ENCODE measurements at places on chromosomes 2 and 18. TPM values are rescaled to one million over a fixed set of nuclear protein-coding genes. Genes with fewer than 3 reads are reported as not detected.

CYP27C1 gene
- 0.16 TPM for total RNA-seq

CCDC102B gene
- total RNA-seq = 6.1 TPM

TMEM163 gene
- total RNA-seq = 0.53 TPM

IFIH1 gene
- 32.6 TPM for total RNA-seq

LHCGR gene
- not detected for total RNA-seq

CYTIP gene
- total RNA-seq = 465 TPM

- no peak overlapping the region for H3K27ac ChIP-seq
- no peaks in the 10 kb centered on the region for H3K27me3 ChIP-seq
- H3K4me1 ChIP-seq = peaks cover 4% of the 10 kb centered on the region
- no peak overlapping the region for H3K4me3 ChIP-seq
Measured at GRCh38 chr2:74005786-74006185, 21.1 kb downstream of the TET3 start.

- no peak for DNase-seq
- H3K4me3 ChIP-seq = peak overlapping the region; percentile 88
- peak overlapping the region; percentile 67 for H3K27ac ChIP-seq
- H3K36me3 ChIP-seq = no peaks in the 10 kb centered on the region
- peaks cover 40% of the 10 kb centered on the region for H3K4me1 ChIP-seq
- no peaks in the 10 kb centered on the region for H3K27me3 ChIP-seq
Measured at GRCh38 chr2:101698844-101699754, 1.6 kb downstream of the MAP4K4 start.

DNA sequence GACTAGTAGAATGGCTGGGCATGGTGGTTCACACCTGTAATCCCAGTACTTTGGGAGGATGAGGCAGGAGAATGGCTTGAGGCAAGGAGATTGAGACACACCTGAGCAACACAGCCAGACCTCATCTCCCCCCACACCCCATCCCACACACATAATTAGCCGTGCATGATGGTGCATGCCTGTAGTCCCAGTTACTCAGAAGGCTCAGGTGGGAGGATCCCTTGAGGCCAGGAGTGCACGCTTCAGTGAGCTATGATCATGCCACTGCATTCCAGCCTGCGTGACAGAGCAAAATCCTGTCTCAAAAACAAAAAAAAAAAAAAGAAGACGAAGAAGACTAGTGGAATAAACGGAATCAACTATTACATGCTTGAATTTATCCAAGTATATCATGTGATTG, 150.0 kb downstream of the STK39 start:
- H3K4me1 ChIP-seq = no peaks in the 10 kb centered on the region
- no peak overlapping the region for H3K27ac ChIP-seq
- no peaks in the 10 kb centered on the region for H3K27me3 ChIP-seq
- no peak for DNase-seq

DNA sequence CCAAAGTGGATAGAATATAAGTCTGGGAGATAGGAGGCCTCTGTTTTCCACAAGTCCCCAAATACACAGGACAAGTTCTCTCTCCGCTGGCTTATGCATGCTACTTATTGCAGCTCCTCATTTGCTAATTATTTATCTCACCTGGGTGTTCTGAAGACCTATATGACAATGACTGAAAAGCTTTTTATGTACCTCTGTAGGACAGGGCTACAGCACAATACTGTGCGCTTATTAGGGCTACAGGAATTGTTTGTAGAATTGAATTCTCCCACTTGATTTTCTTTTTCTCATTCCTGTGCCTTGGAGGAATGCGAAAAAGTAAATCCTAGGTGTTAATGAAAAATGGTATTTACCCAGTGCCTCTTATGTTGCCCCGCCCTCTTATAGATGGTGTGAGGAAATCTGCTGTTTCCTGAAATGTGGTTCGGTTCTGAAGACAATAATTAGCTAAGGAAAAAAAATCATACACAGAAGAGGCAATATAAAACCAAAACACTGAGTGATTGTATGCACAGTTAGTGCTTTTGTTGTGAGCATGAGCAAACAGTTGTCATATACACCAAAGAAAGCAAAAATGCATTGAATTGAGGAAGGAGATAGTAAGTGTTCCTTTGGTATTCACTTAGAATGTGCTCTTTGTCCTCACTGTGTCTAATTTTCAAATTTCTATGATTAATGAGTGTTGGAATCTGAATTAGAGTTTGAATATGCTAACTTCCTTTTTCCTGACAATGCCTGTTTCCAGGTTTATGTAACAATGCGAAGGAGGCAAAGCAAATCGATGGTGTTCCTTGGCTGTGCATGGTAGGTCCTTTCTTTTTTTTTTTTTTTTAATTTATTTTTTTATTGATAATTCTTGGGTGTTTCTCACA, 78.7 kb upstream of the PNPT1 start:
- H3K27ac ChIP-seq = no peak overlapping the region
- H3K36me3 ChIP-seq = no peaks in the 10 kb centered on the region
- DNase-seq = no peak
- H3K27me3 ChIP-seq = peaks cover 2% of the 10 kb centered on the region
- no peak overlapping the region for H3K4me3 ChIP-seq

- peaks cover 21% of the 10 kb centered on the region for H3K4me1 ChIP-seq
- H3K27me3 ChIP-seq = peaks cover 13% of the 10 kb centered on the region
- no peaks in the 10 kb centered on the region for H3K36me3 ChIP-seq
- H3K4me3 ChIP-seq = no peak overlapping the region
- no peak overlapping the region for H3K27ac ChIP-seq
- no peak for DNase-seq
Measured at GRCh38 chr2:71064754-71065621, 3.5 kb upstream of the NAGK start.

GRCh38 chr18:22233266-22233665, 63.9 kb downstream of the GATA6 start:
- H3K27me3 ChIP-seq = no peaks in the 10 kb centered on the region
- H3K27ac ChIP-seq = no peak overlapping the region
- no peaks in the 10 kb centered on the region for H3K36me3 ChIP-seq
- peaks cover 3% of the 10 kb centered on the region for H3K4me1 ChIP-seq
- H3K4me3 ChIP-seq = no peak overlapping the region

DNA sequence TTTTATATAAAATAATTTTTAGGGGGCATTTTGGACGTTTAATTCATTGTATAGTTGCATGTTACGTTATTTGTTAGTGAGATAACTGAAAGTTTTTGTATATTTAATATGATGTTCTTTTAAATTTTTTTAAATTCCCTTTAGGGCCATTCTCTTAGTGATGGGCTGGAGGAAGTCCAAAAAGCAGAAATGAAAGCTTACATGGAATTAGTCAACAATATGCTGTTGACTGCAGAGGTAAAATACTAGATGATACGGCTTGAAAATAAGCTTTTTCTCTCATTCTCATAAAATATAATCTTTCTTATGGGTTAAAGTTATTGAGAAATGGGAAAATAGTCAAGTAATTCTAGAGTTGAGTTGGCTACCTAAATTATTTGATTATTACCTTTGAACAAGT, 58.9 kb downstream of the MTX2 start:
- H3K4me1 ChIP-seq = no peaks in the 10 kb centered on the region
- H3K36me3 ChIP-seq = no peaks in the 10 kb centered on the region
- H3K27me3 ChIP-seq = no peaks in the 10 kb centered on the region
- H3K27ac ChIP-seq = no peak overlapping the region
- DNase-seq = no peak

DNA sequence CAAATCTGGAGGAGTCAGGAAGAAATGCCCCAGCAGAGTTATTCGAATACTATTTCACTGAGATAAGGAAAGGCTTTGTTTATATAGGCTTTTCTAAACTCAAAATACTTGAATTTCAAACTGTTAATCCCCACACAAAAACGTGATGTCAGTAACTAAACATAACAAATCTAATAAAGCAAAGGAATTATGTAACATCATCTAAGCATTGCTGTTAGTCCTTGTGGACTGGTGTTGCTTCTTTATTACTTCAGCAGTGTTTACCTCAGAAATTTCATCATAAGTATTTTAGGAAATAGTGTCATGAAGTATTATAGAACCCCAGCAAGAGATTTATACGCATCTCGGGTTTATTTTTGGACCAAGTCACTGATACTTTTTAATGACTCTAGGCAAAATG, 19.7 kb upstream of the SANBR start:
- no peak for DNase-seq
- H3K36me3 ChIP-seq = peaks cover 33% of the 10 kb centered on the region
- no peaks in the 10 kb centered on the region for H3K4me1 ChIP-seq
- no peak overlapping the region for H3K4me3 ChIP-seq
- no peaks in the 10 kb centered on the region for H3K27me3 ChIP-seq

DNA sequence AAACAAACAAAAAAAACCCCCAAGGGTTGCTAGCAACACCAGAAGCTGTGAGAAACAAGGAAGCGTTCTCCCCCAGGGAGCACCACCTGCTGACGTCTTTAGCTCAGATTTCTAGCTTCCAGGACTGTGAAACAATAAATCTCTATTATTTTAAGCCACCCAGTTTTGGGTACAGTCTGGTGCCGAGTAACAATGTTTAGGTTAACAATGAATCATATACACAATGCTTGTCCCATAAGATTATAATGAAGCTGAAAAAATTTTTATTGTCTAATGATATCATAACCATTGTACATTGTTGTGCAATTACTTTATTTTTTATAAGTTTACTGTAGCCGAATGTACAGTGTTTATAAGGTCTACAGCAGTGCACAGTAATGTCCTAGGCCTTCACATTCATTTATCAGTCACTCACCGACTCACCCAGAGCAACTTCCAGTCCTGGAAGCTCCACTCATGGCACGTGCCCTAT, 72.1 kb upstream of the CAB39 start:
- no peak overlapping the region for H3K4me3 ChIP-seq
- no peak overlapping the region for H3K27ac ChIP-seq
- no peaks in the 10 kb centered on the region for H3K36me3 ChIP-seq
- no peaks in the 10 kb centered on the region for H3K27me3 ChIP-seq
- no peak for DNase-seq
- peaks cover 16% of the 10 kb centered on the region for H3K4me1 ChIP-seq

DNA sequence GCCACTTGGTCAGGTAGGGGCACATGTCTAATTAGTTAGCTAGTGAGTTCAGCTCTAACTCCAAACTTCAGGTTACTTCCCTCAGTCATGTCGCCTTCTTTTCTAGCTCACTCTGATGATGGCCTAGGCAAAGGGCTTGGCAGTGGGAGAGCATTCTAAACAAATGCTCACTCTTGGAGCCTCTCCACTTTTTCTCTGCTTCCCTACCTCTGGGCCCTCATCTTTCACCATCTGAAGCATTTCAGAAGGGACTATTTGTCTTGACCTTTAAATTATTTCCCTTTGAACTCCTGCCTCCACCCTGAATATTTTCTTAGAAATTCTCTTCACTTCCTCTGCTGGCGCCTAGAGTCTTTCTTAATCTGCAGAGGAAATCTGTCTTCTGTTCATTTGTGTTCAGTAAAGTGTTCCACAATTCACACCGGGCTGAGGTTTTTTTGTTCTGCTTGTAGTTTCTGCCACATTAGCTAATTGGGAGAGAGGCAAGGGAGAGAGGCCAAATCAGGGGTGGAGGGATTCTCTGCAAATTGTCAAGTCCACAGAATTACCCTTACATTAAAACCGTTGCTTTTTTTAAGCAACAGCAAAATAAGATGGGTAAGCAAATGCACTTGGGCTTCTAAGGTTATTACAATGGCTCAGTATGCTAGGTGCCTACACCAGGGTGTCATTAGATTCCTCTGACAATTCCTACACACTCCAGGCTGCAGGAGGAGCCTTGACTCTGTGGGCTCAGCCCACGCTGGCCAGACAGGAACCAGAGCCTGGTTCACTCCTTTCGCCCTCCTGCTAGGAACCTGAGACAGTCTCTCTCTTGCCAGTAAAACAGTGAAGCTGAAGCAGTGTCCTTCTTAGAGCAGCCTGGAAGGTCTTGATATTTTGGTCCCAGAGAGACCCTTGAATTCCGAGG, 5.5 kb downstream of the MSGN1 start:
- no peak for DNase-seq
- H3K27me3 ChIP-seq = peaks cover 9% of the 10 kb centered on the region
- no peak overlapping the region for H3K4me3 ChIP-seq
- H3K4me1 ChIP-seq = no peaks in the 10 kb centered on the region
- H3K27ac ChIP-seq = no peak overlapping the region
- no peaks in the 10 kb centered on the region for H3K36me3 ChIP-seq

- H3K27me3 ChIP-seq = no peaks in the 10 kb centered on the region
- H3K36me3 ChIP-seq = no peaks in the 10 kb centered on the region
- no peaks in the 10 kb centered on the region for H3K4me1 ChIP-seq
Measured at GRCh38 chr2:19652811-19653210, 249.0 kb downstream of the TTC32 start.
